Adrenal gland (tissue), 19 donors: ENCODE measurements at places on chromosomes 2 and 18. TPM values are rescaled to one million over a fixed set of nuclear protein-coding genes. Genes with fewer than 3 reads are reported as not detected.

SAG gene
- polyA plus RNA-seq, result not detected

TGFA gene
- polyA plus RNA-seq, result 0.26 TPM

GPR35 gene
- polyA plus RNA-seq, result 3.5 TPM

ASB18 gene
- not detected for polyA plus RNA-seq

DSG1 gene
- polyA plus RNA-seq, result not detected

CYP26B1 gene
- polyA plus RNA-seq, result 2.7 TPM

PAIP2B gene
- polyA plus RNA-seq, result 1.0 TPM

LOXL3 gene
- 11.2 TPM for polyA plus RNA-seq

TSGA10 gene
- polyA plus RNA-seq, result 5.0 TPM

IL36G gene
- not detected for polyA plus RNA-seq

DAW1 gene
- polyA plus RNA-seq, result not detected

ELOA2 gene
- not detected for polyA plus RNA-seq

IL1RL1 gene
- polyA plus RNA-seq, result 60.5 TPM

CPO gene
- polyA plus RNA-seq, result 1.2 TPM

DLGAP1 gene
- polyA plus RNA-seq, result 23.0 TPM

TNS1 gene
- 122 TPM for polyA plus RNA-seq
